Caudate nucleus (tissue), 63 donors: ENCODE measurements at places on chromosomes 11 and 22.
A peak's percentile ranks its signal among the peaks of the same experiment; 100 is the strongest.

GRCh38 chr11:10651656-10652361, 41.7 kb downstream of the IRAG1 start:
- no peak for DNase-seq

DNA sequence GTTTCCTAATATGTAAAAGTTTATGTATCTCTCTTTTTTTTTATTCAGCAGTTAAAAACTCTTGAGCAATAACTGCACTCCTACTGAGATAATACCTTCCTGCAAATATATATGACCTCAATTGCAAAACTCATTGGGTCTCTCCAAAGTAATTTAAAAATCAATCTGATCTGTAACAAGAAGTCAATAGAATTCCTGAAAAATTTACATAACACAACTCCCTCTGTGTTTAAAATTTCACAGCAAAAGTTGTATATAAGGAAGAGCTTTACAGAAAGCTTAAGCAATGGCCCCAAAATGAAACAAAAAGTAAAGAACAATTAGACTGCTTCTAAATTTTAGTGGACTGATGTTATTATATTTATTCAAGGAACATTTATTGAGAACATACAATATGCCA, 313.4 kb downstream of the DLG2 start:
- DNase-seq, result no peak

GRCh38 chr11:111193924-111194490, 51.5 kb upstream of the POU2AF2 start:
- no peak for DNase-seq

- no peak for DNase-seq
Measured at GRCh38 chr11:117010808-117011540, 87.3 kb downstream of the SIK3 start.

DNA sequence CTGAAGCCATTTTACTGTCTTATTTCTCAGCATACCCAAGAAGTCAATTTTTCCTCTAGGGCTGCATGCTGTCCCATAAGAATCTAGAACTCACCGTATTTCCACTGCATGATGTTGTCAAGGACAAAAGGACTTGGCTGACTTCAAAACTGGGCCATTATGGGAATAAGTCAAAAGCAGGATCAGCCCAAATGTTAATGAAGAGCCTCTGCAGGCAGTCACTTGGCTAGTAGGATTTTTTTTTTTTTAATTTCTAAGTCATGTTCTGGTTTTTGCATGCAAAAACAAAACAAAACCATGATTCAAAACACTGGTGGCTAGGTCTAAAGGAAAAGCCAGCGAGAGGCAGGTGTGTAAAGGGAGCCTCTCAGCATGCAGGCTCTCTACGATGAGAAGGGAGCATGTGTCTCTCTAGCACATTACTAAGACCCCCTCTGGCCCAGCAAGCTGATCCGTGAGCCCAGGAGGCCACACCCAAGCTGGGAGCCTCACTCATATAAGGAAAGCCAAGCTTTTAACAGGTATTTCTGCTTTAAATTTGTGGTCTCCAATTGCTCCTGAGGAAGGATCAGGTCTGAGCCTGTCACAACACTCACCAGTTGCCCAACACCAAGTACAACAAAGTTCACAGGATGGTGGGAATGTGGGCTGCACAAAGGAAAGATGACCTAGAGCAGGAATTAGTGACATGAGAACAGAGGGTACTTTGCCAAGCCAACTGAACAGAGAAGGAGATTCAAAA, 21.4 kb upstream of the STK33 start:
- no peak for DNase-seq

DNA sequence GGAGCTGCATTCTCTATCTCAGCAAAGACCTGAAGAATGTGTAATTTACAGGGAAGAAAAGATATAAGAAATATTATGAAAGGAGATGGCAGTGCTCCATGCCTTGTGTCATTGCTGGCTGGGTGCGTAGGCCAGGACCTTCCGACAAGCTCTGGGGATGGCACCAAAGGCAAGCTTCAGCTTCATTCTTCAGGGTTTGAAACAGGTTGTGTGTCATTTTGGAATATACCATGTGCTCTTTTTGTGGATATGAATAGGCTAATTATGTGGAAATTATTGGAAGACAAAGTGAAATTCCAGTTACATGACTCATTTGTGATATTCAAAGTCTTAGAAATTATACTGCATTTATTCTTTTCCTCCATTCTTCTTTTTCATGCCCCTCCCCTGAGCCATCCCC, 5.7 kb upstream of the KIRREL3 start:
- DNase-seq, result no peak

GRCh38 chr22:48354096-48354495, 1473.6 kb downstream of the BRD1 start:
- DNase-seq, result no peak

DNA sequence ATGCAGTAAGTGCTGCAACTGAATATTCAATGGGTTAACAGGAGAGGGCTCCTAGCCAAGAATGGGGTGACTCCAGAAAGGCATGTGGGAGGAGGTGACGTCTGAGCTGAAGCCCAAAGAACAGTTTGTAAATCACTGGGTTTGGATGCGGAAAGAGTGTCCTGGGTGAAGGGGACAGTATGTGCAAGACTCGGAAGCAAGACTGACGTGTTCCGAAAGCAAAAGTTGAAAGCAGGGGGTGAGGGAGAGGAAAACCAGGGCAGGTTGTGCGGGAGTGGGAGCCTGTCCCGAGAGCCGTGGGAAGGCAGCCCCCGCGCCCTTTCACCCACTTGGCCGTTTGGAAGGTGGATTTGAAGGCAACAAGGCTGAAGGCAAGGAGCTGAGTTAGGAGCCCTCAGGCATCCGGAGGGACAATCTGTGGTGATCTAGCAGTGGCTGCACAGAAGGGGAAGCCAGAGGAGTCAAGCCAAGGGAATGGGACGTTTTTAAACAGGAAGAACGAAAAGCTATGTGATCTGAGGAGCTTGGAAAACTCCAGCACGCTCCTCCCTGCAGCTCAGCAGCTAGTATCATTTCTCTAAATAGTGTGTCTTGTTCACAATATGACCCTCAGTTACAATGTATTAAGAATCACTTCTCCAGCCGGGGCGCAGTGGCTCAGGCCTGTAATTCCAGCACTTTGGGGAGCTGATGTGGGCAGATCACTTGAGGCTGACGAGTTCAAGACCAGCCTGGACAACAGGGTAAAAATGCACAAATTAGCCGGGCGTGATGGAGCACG, 7.7 kb downstream of the SLC25A18 start:
- peak; percentile 67 for DNase-seq

DNA sequence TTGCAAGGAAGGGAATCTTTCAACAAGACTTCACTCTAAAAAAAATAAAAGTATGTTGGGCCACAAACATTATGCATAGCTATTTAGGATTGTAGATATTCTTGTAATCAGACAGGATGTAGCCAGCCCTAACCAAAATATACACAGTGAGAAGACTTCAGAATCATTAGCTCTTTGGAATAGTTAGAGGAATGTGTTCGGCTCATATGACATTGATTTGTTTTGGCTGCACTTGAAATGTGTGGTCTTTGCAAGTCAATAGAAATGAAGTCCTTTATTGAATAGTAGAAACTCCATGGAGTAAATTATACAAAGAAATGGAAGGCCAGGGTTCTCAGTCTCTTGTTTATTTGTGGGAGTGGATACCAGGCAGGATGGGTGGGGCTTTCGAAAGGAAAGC, 692.1 kb downstream of the NTM start:
- no peak for DNase-seq

- no peak for DNase-seq
Measured at GRCh38 chr11:27263046-27263445, 100.0 kb downstream of the CCDC34 start.

GRCh38 chr11:1682225-1682905, 14.6 kb upstream of the KRTAP5-6 start:
- no peak for DNase-seq

DNA sequence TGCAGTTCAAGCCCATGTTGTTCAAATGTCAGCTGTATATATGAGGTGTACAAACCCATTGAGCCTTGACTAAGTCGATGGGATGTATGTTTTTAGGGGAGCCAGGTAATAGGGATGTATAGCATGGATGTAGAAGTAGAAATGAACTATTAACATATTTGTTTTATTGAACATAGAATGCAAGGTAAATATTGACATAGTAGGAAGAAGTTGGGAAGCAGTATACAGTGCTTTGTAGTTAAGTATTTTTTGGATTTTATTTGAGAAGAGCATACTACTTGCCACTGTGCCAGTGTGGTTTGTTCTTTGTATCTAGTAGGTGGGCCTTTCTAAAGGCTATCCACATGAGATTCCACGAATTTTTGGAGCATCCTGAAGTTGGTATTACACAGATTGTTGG, 20.8 kb upstream of the NAT10 start:
- no peak for DNase-seq

DNA sequence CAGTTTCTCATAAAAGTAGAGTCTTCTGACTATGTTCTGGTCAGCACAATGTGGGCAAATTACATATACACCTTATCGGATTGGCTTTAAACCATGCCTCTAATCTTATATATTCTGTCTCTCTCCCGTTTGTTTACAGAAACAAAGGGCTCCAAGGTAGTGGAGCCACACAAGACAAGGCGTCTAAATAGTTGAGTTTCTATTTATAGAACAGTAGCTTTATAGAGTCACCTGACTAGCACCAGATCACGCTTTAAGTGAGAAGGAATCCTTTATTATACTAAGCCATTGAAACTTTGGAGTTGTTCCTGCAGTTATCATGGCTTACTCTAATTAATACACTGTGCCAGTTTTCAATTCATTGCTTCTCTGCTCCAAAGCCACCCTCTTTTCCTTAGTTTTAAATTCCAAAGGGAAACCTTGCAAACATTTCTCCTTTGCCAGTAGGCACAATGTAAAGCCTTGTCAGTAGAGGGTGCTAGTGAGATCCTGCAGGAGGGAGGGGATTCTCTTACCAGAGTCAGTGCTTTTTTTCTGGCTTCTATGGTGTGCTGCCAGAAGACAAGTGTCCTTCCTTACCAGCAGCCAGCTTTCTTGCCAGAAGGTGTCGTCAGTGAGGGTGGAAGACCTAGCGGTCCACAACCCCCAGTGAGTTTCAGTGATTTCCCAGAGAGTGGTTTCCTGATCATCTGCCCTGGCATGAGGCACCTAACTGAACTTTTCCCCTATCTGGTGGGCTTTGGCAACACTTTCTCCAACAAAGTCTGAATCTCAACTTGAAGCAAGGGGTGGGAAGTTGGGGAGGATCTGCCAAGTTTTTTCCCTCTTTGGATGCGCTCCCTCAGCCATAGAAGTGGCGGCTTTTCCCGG, 71.7 kb downstream of the RAB38 start:
- no peak for DNase-seq

DNA sequence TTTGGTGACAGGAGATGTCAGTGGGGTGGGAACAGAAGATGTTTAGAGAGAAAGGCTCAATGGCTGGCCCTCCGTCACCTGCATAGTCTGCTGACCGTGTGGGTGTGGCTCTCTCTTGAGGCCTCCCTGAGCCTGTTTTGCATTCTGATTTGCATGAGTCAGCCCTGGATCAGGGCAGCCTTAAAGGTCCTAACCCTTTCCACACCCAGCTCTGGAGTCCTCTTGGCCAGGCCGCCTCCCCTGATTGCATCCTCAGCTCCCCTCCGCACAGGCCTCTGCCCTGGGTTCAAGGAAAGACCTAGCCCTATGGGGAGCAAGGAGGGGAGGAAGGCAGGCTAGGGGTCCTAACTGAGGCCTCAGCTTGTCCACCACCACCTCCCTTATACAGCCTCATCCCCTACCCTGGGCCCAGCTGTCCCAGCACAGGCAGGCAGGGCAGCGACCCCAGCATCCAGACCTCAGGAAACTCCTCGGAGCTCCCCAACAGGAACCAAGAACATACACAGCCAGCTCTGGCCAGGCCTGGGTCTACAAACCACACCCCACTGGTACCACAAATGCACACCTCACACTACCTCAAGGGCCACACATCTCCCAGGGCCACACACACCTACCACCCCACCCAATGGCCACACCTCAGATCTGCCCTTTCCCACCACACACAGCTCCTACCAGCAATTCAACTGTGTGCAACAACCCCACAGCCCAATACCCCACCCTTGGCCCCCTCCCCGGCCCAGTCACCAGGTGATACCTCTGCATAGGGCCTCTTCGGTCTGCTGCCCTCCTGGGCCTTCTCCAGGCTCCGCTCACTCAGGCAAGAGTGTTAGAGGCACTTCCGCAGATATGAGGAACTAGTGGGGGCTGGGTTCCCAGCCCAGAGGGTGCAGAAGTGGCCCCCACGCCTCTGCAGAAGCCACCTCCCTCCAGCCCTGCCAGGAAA, 13.7 kb downstream of the ARAP1 start:
- no peak for DNase-seq

DNA sequence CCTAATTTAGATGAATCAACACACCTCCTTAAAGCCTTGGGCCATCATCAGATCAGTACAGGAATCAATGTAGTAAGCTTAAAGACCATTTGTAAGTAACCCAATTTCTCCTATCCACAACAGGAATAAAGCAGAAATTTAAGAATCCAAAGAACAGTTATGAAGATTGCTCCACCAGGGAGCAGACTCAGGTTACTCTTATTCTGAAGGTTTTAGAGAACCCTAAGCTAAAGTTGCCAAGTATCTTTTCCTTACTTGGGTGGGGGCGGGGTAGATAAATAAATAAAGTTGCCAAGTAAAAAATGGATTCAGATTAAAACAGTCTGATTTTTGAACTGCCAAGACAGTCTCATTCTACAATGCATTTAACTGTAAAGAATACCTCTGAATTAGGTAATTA, 18.1 kb downstream of the CKAP5 start:
- DNase-seq, result no peak

- DNase-seq, result no peak
Measured at GRCh38 chr11:87236368-87236767, 198.6 kb downstream of the TMEM135 start.

DNA sequence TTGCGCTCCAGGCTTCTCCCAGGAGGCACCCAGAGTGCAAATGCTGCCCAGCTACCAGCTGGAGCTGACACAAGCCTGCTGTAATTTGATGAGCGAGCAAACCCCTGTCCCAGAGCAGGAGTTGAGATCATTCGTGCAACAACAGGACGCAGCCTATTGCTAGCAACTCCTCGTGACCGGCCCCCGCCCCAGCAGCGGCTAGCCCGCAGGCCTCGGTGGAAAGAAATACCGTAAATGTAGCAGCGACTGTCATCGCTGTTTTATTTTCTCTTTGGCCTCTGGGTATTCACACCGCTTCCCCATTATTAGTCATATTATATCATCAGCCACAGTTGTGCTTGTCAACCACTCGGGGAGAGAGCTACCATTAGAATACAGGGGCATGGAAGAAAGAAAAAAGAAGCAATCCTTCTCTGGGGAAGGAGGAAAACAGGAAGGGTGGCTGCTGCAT, 59.2 kb upstream of the ATXN10 start:
- DNase-seq, result no peak

DNA sequence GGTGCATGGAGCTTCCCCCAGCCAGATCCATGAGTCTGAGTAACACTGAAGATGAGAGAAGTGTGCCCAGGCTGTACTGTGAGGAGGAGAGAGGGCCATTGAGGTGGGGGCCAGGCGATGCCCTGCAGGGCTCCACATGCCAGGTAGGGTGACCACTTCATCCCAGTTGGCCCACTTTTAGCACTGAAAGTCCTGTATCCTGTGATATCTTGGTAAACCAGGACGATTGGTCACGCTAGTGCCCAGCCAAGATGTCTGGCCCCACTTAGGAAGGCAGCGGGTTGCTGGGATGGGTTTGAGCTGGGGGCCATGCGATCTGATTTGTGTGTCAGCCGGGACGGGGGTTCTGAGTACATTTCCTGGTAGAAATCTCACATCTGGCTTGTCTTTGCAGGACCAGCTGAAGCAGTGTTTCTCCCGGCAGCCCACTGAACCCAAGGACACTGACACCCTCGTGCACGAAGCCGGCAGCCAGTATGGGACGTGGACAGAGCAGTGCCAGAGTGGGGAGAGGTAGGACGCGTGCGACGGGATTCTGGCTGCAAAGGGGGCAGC, 29.2 kb upstream of the CRYBB3 start:
- DNase-seq, result no peak
